Cardiac muscle cell (in vitro differentiated cells and primary cell): ENCODE measurements at places on chromosomes 2 and 18. TPM values are rescaled to one million over a fixed set of nuclear protein-coding genes. Genes with fewer than 3 reads are reported as not detected.

DNA sequence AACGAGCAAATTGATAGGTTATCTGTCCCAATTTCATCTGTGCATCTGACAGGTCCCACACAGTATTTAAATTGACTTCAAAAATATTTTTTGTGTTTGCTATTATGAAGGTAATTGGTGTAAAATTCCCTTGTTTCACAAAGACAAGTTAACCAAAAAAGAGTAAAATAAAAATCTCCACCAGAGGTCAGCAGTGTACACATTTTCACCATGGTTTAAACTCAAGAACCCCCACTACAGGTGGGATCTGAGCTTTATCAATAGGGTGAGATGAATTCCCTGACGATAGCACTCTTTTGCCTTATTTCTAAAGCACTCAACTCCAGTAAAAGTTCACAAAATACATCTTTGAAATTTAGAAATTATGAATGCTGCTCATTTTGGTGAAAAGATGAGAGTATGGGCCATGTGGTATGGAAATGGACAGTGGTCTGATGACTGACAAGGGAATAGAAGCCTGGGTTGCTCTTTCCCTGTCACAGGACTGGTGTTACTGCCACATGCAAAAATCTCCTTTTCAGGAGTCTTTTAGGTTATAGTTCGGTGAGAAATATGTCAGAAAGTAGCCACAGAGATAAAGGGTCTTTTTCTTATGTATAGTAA is 68.0 kb downstream of the SERPINB8 start:
- peak; percentile 30 for DNase-seq

DNA sequence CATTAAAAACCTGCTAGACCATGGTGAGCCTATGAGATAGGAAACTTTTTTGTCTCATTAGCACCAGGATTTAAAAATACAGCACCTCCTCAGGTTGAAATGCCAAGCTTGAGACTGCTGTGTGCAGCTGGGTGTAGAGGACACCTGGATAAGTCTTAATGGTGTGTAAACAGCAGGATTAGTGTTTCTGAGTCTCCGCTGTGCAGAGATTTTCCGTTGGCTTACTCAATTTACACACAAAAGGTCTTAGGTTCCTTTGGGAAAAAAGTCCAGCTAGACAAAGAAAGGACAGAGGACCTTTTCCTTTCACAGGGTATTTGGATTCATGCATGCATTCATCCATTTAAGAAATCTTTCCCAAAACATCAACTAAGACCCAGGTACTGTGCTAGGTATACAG is 168.1 kb downstream of the NRXN1 start:
- DNase-seq: no peak

DNA sequence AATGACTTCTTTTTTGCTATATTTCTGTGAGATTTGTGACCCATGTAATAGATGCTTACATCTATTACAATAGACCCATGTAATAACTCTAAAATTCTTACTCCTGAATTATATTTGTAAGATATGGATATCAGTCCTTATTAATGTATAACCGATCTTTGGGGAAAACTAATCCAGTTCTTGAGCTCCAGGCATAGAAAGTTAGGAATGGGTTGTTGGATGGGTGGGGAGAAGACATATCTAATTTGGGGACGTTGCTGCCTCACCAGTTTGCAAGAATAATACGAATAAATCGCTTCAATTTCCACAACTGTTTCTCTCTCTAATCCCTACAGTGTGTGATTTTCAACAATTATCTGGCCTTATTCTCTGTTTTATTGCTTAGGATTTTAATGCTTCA is 13.5 kb downstream of the CAVIN2 start:
- DNase-seq: no peak

GRCh38 chr18:7924616-7925015 is 357.5 kb downstream of the PTPRM start:
- DNase-seq: peak; percentile 20

DNA sequence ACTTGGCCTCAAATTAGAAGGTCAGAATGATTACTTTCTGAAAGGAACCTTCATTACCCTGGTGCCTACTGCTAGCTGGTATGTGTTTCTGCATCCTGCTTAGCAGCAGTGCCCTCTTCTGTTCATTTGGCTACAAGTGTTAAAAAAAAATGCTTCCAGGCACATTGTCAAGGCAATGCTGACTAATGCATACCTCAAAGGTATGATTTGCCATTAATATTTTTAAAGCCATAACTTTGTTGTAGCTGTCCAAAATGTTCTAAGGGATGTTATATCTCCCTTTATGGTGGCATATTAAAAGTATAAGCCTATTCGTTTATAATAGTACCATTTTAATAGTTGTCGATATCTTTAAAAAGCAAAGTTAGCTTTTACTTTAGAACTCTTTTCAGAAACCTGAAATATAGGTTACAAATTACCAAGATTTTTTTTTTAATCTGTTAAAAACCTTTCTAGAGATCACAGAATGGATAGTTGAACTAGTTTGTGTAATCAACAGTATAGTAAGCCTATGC is 52.0 kb upstream of the FAM171B start:
- peak; percentile 66 for DNase-seq

DNA sequence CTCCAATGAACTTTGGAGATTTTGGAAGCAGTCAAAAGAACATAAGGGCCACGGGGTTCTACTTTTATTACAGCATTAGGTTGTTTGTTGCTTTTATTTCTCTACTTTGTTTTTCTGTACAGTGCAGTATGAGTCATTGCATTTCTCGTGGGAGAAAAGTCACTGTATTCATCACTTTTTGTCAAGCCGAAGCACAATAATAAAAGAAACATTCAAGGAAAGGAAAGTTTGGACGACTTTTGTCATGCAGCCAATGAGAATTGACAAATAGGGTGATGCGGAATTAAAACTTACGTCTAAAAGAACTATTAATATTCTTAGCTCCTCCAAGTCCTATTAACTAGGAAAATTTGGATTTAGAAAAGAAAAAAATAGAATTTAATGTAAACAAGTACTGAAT is 209.9 kb downstream of the TMEM182 start:
- no peak for DNase-seq

- DNase-seq: no peak
These were observed 74.8 kb downstream of the NFATC1 start for GRCh38 chr18:79470547-79470946.

DNA sequence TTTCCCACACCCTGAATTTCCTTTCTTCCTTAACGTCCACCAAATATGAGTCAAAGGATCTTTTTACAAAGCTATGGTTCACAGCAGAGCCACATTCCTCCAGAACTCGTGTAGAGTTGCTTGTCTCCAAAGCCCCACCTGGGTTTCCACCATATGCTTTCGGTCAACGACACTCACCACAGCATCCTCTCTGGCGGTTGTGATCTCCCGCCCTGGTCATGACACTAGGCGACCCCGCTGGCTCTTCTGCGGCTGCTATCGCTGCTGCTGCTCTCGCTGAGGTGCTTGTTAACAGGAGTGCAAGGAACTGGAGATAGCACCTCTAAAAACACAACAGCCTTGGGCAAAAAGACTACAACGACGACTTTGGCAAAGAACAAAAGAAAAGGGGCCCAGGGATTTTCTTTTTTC is 340 bp downstream of the SLC40A1 start:
- DNase-seq: peak; percentile 22

MEIS1 gene
- 92.6 and 115 TPM in 2 replicates for total RNA-seq

HNRNPLL gene
- 51.3 and 76.2 TPM in 2 replicates for total RNA-seq

LIPG gene
- 1.5 and 3.3 TPM in 2 replicates for total RNA-seq

DNA sequence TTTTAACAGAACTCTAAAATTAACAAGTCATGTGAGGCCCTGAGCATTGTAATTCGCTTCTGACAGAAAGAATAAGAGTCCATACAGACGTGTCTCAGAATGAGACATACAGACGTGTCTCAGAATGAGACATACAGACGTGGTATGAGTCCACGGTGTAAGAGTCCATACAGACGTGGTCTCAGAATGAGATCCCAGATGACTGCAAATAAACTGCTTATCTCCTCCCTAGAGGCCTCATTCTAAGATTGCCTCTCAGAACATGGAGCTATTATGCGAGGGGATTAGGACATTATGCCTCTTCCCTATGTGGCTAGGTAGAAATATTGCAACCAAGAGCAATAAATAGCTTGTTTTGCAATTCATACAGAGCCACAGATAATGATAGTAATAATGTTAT is 63.9 kb downstream of the NEB start:
- no peak for DNase-seq

TXNDC2 gene
- total RNA-seq: not detected in 2 replicates

- peak; percentile 36 for DNase-seq
These were observed 32.2 kb downstream of the FAM178B start for GRCh38 chr2:96954011-96954846.

- no peak for DNase-seq
These were observed 34.8 kb upstream of the HNMT start for GRCh38 chr2:137929519-137929916.

OSBPL1A gene
- 21.9 and 33.3 TPM in 2 replicates for total RNA-seq

DNA sequence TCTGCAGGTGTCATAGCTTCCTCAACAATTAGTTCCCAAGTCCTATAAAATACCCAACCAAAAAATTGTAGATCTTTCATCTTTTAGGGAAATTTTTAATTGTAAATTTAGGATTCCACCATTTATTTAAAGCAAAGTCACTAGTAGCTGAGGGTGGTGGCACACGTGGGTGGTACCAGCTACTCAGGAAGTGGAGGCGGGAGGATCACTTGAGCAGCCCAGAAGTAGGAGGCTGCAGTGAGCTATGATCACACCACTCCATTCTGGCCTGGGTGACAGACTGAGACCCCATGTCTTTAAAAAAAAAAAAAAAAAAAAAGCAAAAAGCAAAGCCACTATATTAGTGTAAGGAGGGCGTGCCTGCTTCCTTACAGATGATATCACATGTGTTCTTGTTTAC is 60.3 kb upstream of the GREB1L start:
- no peak for DNase-seq

- DNase-seq: peak; percentile 72
These were observed 647 bp downstream of the PSME4 start for GRCh38 chr2:53969968-53970723.

- DNase-seq: no peak
These were observed 288.3 kb upstream of the FN1 start for GRCh38 chr2:215724146-215724545.

GRCh38 chr18:8654503-8655451 is 45.5 kb downstream of the RAB12 start:
- peak; percentile 43 for DNase-seq

- peak; percentile 79 for DNase-seq
These were observed 40.0 kb downstream of the ICA1L start for GRCh38 chr2:202831242-202832220.

- DNase-seq: no peak
These were observed 42.3 kb upstream of the FAM136A start for GRCh38 chr2:70344195-70344594.

OTOS gene
- not detected in 2 replicates for total RNA-seq

DNA sequence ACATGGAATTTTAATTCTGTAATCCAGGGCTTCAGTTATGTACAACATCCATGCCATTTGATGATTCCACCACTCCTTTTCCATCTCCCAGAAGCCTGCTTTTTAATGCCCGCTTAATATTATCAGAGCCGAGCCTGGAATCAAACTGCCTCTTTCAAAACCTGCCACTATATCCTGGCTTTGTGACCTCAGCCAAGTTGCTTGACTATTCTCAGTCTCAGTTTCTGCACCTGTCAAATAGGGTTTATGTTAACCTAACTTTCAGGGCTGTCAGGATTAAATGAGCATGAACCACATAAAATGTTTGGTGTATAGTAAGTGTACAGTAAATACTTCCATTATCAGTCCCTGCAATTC is 108.7 kb downstream of the XRCC5 start:
- no peak for DNase-seq

- no peak for DNase-seq
These were observed 121.9 kb upstream of the LGALSL start for GRCh38 chr2:64331849-64332699.

SCN7A gene
- 0.42 and 1.3 TPM in 2 replicates for total RNA-seq

PRKAG3 gene
- not detected in 2 replicates for total RNA-seq

RNF144A gene
- total RNA-seq: 23.2 and 24.1 TPM in 2 replicates

GRCh38 chr2:30530346-30530745 is 83.3 kb downstream of the LCLAT1 start:
- DNase-seq: no peak

- DNase-seq: no peak
These were observed 93.6 kb downstream of the XRCC5 start for GRCh38 chr2:216202626-216203250.
